GM13976 (cell line): ENCODE measurements at places on chromosomes 1 and 21.

GRCh38 chr1:236947794-236948193, 56.4 kb downstream of the MT1HL1 start:
- no peak for DNase-seq

DNA sequence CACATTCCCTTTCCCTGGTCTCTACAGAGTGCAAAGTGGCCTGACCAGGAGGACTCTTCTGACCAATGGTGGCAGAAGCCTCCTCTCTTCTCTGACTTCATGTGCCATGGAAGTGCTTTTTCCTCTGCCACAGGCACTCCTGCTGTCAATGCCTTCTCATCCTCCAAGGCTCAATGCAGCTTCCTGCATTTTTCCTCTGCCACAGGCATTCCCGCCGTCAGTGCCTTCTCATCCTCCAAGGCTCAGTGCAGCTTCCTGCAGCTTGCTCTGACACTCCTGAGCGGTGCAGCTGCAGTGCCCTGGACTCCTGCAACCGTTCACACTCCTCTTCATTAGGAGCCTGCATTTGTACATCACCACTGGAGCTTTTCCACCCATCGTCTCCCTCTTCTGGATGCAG, 4.7 kb upstream of the ADARB1 start:
- DNase-seq, result no peak

GRCh38 chr1:8903908-8904650, 25.6 kb upstream of the ENO1 start:
- no peak for DNase-seq

GRCh38 chr1:172533513-172534151, 682 bp downstream of the SUCO start:
- no peak for DNase-seq

- DNase-seq, result no peak
Observed at GRCh38 chr1:111489604-111490003, 13.8 kb downstream of the ADORA3 start.

DNA sequence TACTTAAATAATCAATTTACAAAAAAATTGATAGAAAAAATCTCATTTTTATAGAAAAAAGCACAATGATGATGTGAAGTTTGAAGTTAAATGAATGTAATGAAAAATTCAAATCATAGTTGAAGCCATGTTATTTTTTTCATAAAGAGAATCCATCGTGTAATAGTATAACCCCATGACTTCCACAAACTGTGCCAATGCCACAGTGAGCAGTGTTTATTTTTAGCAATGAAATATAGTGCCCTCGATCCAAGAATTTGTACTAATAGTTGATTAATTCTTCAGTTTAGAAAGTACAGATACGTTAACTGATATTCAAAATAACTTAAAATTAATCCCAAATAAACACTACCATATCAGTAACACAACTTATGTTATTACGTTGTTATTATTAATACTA, 225.9 kb downstream of the PTPRC start:
- DNase-seq, result no peak

- DNase-seq, result no peak
Observed at GRCh38 chr1:85452948-85453347, 12.0 kb downstream of the DDAH1 start.

DNA sequence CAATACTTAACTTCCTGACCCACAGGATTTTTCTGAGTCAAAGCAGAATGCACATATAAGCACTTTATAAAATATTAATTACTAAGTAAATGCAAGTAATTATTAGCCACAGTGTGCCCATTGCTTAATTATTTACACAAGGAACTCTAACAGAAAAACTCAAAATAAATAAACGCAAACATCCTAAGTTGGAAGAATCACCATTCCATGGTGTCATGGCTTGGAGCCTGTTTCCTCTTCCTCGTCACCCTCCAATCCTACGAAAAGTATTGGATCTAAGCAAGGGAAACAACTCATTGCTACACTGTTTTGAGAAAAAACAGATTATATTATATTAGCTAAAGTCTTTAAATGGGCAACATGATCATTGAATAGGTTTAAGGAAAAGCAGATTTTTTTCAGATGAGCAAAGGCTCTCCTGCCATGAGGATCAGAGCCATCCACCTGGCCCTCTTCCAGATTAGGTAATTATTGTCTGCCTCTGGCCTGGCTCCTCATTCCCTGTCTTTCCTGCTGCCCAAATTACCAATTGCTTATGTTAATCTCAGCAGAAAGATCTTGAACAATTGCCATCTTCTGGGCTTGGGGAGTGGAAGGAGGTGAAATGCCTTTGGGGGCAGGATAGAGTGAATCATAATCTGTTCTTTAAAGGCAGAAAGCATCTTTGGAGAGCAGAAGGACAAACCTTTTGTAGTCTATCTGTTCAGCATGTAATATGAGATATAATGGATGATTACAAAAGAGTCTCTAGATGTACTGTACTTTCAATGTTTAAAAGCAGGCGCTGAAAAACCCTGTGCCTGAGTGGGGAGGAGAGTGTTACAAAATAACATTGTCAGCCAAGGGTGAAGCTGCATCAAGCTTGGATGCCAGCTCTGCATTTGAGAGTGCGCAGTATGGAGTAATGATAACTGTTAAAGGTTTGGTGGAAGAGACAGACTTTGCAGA, 121.2 kb downstream of the DUSP10 start:
- DNase-seq, result no peak

DNA sequence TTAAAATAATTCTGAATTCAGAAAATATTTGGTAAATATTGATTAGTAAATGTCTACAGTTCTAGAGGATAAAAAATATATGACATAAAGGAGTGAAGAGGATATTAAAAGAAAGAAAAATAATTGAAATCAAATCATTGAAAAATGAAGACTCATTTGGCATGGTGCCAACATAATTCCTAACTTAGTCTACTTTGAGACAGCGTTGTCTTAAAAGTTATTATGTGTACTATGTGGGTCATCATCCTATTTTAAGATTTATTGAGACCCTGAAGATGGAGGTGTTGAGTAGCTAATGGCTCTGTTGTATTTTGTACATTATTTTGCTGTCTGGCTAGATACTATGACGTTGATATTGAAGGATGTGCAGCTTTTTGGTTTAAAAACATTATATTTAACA, 156.7 kb upstream of the PTGFR start:
- no peak for DNase-seq

DNA sequence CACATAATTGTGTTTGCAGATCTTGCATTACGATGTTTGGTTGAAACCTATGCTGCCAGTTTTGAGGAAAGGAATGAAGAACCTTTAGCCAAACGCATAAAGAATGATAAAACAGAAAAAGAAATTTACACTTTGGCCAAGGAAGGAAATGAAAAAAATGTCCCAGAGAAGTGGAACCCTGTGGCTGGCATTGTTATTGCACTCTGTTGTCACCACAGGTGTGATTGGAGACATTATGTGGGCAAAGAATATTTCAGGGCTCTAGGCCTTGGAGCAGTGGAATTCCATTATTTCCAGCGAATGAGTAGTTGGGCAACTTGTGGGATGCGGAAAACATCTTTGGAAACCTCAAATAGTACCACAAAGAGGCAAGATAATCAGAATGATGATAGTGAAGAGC, 14.9 kb downstream of the TRMT13 start:
- DNase-seq, result no peak

DNA sequence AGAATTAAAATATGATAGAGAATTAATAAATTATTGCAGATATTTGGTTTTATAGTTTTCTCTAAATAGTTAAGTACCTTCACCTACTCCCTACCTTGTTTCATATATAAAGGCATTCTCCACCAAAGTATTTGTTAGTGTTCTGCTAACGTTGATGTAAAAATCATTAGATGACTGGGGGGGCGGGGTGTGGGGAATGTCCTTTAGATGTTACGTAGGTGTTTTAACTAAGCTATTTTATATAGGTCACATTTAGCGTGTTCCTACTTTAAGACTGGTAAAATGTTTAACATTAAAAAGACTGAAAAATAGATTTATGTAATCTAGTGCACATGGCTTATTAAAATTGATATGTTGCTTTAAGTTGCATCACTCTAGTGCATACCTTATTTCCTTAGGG, 48.6 kb downstream of the PTPRC start:
- no peak for DNase-seq

DNA sequence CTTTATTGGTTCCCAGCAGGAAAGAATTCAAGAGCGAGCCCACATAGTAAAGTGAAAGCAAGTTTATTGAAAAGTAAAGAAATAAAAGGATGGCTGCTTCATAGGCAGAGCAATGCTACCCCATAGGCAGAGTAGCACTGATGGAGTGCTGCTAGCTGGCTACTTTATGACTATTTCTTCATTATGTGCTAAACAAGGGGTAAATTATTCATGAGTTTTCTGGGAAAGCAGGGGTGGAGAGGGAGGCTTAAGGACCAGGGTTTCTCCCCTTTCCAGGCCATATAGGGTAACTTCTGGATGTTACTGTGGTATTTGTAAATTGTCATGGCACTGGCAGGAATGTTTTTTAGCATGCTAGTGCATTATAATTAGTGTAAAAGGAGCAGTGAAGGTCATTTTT, 1271.4 kb downstream of the KCNT2 start:
- no peak for DNase-seq
